Lower lobe of right lung (tissue), 2 donors: ENCODE measurements at places on chromosomes 2 and 18.

DNA sequence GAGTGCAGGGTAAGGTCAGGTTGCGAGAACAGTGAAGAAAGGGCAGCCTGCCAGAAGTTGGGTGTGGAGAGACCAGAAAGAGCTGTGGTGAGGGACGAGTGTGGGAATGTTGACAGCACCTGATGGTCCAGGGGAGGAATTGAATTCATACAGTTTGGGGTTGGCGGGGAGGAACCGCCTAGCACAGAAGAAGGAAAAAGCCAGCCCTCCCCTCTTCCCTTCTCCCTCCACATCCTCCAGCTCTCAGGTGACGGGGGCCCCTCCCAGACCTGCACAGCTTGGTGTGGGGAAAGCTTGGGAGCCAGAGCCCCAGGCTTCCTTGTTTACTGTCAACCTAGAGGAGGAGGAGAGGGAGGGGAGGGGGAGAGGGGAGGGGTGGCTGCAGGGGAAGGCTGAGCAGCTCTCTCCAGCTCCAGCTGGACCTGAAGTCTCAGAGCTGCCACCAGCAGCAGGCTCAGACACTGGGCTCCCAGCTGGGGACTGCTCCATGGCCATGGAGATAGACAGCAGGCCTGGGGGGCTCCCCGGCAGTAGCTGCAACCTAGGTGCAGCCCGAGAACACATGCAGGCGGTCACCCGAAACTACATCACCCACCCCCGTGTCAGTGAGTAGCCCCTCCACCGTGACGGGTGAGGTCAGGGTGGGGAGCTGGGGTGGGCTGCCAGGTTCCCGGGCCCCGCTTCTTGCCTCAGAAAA, at the start of gene ATP6V1B1:
ATP6V1B1 (plus strand) TSS at position 433 of the 697 bp plus-strand sequence; CDS start at position 488, 55 bp downstream.
- H3K4me3 ChIP-seq: no peak within 1 kb of the TSS
- DNase-seq: no peak
- no peaks in the 10 kb centered on the region for H3K36me3 ChIP-seq
- H3K27ac ChIP-seq: no peak within 1 kb of the TSS

DNA sequence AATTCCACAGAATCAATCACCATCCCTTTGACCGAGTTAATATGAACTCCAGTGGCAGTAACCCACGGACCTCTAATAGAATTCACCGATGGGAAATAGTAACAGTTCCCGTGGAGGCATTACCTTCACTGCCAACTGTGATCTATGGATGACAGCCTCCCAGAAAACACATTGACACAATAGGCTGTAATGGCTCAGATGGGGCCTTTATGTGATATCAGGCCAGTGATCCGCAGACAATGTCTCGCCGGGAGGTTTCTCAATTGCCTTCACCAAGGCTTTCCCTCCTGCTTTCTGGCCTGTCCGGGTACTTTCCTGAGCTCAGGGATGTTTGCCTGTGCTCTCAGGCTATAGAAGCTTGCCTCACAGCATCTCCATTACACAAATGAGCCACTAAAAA, 34.4 kb upstream of the KLF7 start:
- no peaks in the 10 kb centered on the region for H3K36me3 ChIP-seq
- no peaks in the 10 kb centered on the region for H3K4me1 ChIP-seq
- no peak for DNase-seq
- no peak overlapping the region for H3K27ac ChIP-seq
- no peak overlapping the region for H3K4me3 ChIP-seq
- H3K27me3 ChIP-seq: no peaks in the 10 kb centered on the region

DNA sequence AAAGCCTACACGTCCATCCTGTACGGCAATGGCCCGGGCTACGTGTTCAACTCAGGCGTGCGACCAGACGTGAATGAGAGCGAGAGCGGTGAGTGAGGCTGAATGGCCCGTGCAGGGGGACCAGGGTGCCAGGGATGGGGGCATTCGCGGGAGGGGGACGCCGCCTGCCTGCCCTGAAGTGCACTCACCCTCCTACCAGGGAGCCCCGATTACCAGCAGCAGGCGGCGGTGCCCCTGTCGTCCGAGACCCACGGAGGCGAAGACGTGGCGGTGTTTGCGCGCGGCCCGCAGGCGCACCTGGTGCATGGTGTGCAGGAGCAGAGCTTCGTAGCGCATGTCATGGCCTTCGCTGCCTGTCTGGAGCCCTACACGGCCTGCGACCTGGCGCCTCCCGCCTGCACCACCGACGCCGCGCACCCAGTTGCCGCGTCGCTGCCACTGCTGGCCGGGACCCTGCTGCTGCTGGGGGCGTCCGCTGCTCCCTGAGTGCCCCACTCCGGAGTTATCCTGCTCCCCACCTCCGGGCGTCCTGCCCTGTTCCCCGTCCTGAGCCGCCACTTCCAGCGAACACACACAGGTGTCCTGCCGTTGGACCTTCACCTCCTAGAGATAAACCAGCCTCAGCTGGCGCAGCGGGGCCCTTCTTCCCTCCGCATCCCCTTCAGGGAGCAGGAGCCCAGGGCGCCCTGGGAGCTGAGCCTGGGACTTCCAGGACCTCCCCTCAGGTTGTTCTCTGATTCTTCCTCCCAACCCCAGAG, 2.9 kb downstream of the ALPI start:
- peak; percentile 38 for DNase-seq
- H3K27ac ChIP-seq: no peak overlapping the region
- no peak overlapping the region for H3K4me3 ChIP-seq
- H3K4me1 ChIP-seq: no peaks in the 10 kb centered on the region
- no peaks in the 10 kb centered on the region for H3K36me3 ChIP-seq
- H3K27me3 ChIP-seq: peaks cover 26% of the 10 kb centered on the region

DNA sequence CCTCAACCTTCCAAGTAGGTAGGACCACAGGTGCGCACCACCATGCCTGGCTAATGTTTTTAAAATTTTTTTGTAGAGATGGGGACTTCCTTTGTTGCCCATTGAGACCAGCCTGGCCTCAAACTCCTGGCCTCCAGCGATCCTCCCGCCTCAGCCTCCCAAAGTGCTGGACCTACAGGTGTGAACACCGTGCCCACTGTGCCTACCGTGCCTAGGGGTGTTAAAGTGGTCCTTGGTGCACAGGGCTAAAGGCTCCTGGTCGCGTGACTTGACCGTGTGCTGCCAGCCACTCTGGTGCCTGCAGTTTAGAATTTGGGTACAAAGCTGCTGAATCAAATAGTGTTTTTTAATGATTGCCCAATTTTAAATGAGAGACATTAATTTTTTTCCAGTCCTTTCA, 51.0 kb upstream of the KCNG2 start:
- no peak overlapping the region for H3K4me3 ChIP-seq
- DNase-seq: no peak
- H3K36me3 ChIP-seq: peaks cover 58% of the 10 kb centered on the region
- H3K27ac ChIP-seq: no peak overlapping the region
- H3K4me1 ChIP-seq: no peaks in the 10 kb centered on the region
